ENCODE measurements at places on chromosomes 12 and 14.

DNA sequence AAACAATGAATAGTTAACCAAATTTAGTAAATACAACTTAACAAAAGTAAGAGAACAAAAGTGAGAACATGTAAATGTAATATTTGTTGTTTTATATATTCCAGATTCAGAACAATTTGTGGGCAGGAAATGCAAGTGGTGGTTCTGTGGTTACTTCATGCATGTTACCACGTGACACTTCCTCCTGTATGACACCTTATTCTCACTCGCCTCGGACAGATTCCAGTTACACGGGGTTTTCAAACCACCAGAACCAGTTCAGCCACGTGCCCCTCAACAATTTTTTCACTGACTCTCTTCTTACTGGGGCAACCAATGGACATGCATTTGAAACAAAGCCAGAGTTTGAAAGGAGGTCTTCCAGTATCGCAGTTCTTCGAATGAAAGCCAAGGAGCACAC, 21.0 kb downstream of the ALX1 start:
- no peak for DNase-seq

- no peak for DNase-seq
Measured at GRCh38 chr12:19886639-19887064, 447.4 kb downstream of the AEBP2 start.

DNA sequence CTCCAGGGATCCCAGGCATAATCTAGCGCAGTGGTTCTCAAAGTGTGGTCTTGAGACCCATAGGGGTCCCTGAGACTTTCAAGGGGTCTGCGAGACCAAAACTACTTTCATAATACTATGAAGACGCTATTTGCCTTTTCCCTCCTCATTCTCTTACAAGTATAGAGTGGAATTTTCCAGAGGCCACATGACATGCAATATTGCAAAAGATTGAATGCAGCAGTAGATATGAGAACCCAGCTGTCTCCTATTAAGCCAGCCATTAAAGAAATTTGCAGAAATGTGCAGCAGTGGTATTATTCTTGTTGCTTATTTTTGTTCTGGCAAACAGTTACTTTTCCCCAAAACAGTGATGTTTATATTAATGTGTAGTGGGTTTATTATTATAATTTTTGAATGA, 62.8 kb downstream of the VWF start:
- DNase-seq = no peak

GRCh38 chr12:108881953-108882352, 2.1 kb downstream of the DAO start:
- DNase-seq = no peak

- no peak for DNase-seq
Measured at GRCh38 chr14:76715511-76716081, 45.7 kb upstream of the VASH1 start.

DNA sequence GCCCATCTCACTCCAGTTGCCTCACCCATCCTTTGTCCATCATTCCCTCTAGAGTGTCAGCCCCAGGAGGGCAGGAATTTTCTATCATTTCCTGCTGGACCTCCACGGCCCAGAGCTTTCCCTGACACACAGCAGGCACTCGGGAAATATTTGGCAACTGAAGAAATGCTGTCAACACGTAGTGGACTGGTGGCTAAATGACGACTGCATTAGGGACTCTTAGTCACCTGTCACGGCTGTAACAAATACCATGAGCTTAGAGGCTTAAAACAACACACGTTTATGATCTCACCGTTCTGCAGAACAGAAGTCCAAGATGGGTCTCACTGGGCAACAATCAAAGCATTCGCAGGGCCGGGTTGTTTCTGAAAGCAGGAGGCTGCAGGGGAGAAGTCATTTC, 91.3 kb downstream of the PHETA1 start:
- DNase-seq = no peak

DNA sequence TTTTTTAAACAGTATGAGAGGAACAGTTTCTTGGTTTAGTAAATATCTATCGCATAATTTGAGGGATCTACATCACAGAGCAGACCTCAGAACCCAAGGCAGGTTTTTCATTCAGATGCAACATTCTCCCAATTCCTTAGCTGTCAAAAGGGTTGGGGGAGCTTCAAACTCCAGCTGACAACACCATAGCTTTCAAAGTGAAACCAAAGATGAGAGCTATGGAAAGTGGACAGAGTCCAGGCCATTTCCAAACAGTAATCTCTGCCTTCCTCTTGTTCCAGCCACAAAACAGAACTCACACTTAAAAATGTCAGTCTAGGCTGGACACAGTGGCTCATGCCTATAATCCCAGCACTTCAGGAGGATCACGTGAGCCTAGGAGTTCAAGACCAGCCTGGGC, 87.8 kb downstream of the SPRING1 start:
- DNase-seq = no peak

DNA sequence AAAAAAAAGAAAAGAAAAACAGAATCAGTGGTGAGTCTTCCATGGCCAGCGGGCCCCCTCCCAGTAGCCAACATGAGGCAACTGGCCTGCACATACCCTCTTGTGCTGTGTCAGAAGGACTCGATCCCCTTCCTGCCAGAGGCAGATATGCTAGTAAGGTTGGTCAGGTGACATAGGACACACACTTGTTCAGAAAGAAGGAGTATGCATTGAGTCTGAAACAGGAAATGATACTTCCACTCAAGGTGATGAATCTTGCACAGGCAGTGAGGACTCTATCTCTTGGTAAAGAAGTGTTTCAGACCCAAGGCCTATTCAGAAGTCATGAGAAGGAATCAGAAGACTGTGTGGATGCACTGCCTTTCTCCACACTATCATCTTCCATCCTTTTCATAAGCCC, 269.7 kb upstream of the FAR2 start:
- DNase-seq = no peak

DNA sequence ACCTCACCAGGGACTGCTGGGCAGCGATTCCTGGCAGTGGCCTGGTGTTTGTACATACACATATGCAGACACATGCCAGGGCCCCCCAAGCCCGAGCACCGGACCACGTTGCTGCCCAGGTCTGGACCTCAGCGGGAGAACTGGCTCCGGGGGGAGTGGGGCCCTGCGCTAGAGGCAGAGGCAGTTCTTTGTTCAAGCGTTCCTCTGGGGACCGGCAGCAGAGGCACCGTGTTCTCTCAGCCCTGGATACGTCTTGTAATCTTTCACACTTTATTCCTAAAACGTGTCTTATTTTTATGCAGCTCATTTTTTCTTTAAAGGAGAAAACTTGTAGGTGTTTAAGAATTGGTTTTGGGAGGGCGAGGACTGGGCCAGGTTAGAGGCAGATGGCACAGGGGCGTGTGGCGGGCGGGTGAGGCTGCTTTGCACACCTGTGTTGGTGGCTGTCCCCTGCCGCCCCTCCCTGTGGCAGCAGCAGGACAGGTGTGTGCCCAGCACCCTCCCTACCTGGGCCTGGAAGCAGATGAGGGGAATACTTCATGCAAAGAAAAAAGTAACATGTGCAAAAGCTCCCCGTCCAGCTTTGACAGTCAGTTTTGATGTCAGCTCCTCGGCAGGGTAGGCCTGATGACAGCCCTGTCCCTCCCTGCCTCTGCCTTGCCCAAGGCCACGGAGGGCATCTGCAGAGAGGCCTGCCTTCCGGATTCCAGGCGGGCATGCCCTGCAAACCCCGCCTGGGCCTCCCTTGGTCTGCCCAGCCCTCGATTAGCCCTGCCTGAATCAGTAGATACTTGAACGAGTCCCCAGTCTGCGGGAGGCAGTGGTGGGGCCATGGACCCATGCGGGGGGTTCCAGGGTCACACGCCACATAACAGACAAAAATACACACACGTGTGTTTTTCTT, 7.0 kb upstream of the PUS1 start:
- no peak for DNase-seq

- DNase-seq = no peak
Measured at GRCh38 chr14:22898302-22899090, 15.5 kb downstream of the REM2 start.

- peak; percentile 22 for DNase-seq
Measured at GRCh38 chr12:76030341-76031080, 1.1 kb downstream of the PHLDA1 start.

GRCh38 chr14:23112359-23113178, 6.5 kb downstream of the CEBPE start:
- DNase-seq = no peak

- DNase-seq = no peak
Measured at GRCh38 chr12:92058664-92059063, 87.0 kb downstream of the BTG1 start.

DNA sequence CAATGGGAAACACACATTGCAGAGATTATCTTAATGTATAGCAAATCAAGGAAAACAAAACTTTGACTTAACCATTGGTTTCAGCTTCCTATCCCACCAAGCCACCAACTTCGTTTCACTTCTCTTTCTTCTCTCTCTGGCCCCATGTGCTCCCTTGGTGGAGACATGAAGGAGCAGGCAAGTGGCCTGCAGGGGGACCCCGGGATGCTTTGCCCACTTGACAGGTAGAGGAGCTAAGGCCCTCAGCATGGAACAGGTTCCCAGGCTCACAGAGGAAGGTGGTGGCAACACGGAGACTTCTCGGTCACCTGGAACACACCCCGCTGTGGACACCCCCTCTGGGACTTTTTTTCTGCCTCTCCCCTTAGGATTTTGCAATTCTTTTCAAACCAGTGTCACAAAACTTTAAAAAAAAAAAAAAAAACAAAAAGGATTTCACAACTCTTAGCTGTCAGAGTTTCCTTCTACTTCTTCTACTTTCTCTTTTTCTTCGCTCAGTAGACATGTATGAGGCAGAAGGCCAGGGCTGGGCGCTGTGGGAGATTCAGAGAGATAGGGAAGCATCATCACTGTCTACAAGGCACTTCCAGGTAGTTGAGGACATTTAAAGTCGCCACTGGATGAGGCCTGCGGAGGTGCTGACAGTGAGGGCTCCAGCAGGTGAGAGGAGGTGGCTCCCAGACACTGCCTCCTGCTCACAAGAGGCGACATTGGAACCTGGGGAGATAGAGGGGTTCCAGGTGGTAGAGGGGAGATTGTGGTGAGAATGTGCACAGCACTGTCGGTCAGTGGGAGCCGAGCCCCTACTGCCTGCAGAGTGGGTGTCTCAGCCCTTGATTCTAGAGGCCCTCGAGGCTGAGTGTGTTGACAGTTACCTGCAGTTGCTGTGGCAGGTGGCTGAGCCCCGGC, 119.6 kb downstream of the GCH1 start:
- no peak for DNase-seq

GRCh38 chr12:125470838-125471783, 405.9 kb downstream of the AACS start:
- DNase-seq = no peak

DNA sequence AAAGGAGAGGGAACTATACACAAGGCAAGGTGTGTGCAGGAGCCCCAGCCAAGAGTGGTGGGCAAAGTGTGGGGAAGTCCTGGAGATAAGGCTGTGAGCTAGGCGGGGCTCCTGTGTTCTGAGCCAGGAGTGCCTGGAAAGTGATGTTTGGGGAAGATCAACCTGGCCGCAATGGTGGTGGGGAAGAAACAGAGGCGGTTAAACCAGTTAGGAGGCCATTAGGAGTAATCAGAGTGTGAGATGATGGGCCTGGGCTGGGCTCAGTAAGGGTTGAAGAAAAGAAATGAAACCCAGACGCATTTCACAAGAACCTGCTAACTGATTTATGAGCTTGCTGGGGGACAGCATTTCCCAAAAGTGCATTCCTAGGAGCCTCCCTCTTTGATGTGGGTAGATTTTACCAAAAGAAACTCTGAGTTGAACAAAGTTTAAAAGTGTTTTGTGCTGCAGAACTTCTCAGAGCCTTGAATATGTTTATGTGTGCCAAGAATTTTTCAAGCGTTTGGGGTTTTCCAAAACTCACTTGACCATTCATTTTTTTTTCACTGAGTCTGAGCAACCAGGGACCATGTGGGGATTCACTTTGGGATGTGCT, 34.2 kb upstream of the LRP1-AS start:
- DNase-seq = no peak

GRCh38 chr12:89236748-89237383, 115.4 kb downstream of the DUSP6 start:
- no peak for DNase-seq

DNA sequence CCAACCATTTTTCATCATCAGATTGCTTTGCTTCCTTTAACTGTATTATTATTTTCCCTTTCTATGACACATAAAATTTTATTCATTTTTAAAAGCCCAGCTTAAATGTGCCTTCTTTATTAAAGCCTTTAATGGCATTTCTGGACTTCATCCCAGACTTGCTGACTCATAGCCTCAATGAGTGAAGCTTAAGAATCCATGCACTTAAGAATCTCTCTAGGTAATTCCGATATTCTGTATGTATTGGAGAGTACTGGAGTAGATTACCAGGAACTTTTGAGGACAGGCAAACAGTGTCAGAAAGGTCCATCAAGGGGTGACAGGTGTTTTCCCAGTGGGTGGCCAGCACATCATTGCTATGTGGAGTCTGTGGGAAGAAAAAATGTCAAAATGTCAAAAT, 107.9 kb downstream of the PTPRQ start:
- DNase-seq = no peak

- no peak for DNase-seq
Measured at GRCh38 chr12:51493281-51493680, 68.7 kb downstream of the SLC4A8 start.

DNA sequence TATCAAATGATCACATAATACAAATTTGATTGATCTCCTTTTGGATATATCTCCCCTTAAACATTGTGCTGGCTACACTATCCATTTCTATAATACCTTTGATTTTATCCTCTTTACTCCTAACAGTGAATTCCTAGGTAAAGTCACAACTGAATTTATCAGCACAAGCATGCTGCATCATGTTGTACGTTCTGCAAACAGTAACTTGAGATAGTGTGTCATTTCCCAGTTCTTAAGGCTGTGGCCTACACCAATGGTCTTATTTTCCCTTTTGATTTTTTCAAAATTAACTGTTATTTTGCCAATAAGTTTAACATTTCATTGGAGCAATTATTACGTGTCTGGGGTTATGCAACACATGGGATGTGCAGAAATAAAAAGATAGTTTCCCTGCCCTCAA, 24.8 kb downstream of the PRKCH start:
- no peak for DNase-seq

GRCh38 chr14:102085948-102086708, 716 bp downstream of the HSP90AA1 start:
- DNase-seq = peak; percentile 73

- no peak for DNase-seq
Measured at GRCh38 chr12:1184402-1184801, 193.4 kb downstream of the ERC1 start.

DNA sequence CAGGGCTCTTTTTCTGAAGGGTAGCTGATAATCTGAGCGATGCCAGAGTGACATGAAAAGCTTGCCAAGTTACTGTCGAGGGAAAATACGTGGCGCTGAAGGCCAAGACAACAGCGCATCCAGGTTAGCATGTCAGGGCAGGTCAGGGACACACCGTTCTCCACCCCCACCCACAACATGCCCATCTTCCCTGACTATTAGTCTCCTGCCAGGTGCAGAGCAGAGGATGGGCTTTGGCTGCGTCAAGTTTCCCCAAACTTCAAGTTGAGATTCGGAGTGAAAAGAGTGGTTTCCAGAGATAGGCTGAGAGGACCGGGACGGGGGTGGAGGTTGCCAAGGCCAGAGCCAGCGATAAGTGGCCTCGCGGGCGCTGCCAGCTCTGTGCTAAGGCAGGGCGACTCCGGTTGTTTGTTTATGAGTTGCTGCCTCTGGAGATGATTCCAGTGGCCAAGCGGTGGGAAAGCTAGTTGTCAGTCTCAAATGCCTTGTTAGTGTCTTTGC, 1.7 kb downstream of the TRHDE start:
- no peak for DNase-seq

Measured in Peyer's patch (tissue), 4 donors.